A172 (cell line): ENCODE measurements at places on chromosomes 1 and 21.

GRCh38 chr1:37862330-37862729 is 2.9 kb upstream of the MTF1 start:
- DNase-seq, result no peak

GRCh38 chr1:93989601-93990000 is 80.4 kb upstream of the GCLM start:
- DNase-seq, result no peak

DNA sequence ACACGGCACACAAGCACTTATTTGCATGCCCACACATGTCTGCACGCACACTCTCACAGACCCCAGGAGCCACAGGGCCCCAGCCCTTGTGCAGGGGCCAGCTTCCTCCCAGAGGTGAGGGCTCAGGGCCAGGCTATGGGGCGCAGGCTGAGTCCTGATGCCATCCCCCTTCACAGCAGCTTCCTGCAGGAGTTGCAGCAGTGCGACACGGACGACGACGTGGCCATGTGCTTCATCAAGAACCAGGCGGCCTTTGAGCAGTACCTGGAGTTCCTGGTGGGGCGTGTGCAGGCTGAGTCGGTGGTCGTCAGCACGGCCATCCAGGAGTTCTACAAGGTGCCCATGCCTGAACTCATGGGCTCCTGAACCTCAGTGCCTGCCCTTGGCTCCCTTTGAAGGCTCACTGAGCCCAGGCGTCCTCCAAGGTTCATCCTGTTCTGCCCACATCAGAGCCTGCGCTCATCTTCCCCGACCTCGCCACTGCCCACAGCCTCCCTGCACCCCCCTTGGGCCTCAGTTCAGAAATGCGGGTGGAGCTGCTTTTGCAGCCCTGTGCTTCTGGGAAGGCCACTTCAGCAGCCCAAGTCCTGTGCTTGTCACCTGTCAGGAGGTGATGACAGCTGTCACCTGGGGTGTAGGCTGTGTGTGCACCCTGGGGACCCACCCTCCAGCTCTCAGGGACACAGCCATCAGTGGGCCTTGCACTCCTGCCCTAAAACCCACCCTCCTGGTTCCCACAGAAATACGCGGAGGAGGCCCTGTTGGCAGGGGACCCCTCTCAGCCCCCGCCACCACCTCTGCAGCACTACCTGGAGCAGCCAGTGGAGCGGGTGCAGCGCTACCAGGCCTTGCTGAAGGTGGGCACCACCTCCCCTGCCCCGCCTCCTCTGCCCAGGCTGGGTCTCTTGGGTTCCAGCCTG is 66.6 kb downstream of the TRIM11 start:
- no peak for DNase-seq

GRCh38 chr1:223227031-223227430 is 84.0 kb upstream of the TLR5 start:
- DNase-seq, result no peak

DNA sequence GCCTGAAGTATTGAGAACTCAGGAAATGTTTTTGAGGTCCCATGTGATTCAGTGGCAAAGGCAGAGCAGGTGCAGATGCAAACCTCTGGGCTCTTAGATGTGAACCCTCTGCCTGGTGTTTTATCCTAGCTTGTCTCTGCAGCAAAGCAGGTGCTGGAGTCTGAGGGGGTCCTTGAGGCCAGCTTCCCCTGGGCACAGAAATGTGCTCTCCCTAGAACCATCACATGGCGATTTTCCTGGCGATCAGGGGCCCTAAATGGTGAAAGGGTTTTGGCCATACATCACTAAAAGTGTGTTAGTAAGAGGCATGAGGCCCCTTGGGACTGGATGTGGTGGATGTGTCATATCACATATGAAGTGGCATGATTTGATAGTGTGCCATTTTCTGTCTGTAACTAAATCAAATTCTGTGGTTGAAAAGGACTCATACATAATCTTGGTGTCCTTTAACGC is 144.8 kb downstream of the ST6GALNAC3 start:
- no peak for DNase-seq

DNA sequence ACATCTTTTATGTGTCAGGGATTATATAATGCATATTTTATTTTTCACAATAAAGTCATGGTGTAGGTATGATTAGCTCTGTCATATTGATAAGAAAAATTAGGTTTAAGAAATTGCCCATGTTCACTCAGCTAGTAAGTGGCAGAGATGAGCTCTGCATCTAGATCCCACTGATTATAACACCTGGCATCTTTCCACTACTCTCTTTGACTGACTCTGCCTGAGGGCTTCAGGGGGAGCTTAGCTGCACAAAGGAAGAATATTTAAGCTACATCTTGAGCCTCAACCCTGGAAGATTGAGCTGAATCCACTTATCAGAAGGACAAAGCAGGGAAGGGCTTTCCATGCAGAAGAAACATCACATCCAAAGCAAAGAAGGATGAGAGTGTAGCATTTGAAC is 190.4 kb downstream of the MIS18A start:
- no peak for DNase-seq

DNA sequence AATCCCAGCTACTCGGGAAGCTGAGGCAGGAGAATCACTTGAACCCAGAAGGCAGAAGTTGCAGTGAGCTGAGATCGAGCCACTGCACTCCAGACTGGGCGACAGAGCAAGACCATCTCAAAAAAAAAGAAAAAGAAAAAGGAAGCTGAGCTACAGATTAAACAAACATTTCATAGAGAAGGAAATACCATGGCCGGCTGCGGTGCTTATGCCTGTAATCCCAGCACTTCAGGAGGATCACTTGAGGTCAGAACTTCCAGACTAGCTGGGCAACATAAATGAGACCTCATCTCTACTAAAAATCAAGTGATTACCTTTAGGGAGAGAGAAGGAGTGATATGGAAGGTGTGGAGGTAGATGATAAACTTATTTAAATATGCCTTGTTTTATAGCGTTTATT is 14.0 kb upstream of the CFAP126 start:
- no peak for DNase-seq

GRCh38 chr1:91827087-91827458 is 58.9 kb downstream of the TGFBR3 start:
- no peak for DNase-seq

GRCh38 chr1:93235261-93235660 is 54.7 kb downstream of the CCDC18 start:
- DNase-seq, result no peak

DNA sequence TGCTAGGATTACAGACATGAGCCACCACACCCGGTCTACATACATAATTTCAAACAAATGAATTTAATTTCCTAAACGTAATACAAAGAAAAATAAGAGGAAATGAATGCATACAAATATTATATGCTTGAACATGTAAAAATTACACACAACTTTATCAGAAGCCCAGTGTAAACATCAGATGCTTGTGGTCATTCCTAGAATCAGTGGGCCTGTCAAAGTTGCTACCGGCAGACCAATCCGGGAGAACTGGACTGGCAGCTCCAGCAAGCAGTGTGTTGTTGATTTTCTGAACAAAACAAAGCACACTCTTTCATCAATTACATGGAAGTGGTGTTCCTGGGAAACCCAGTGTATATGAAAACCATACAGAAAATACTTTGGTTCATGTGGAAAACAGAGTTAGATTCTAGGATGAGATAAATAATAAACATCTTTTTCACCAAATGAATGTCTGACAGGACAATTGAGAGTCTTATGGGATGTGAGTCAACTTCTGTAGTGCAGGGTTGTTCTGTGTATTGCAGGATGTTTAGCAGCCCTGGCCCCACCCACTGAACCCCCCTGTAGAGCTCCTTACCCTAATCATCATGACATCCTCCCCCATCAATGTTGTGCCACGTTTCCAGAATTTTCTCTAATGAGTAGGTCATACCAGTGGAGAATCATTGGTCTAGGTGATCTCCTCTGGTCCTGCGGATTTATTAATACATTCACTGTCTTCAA is 33.8 kb downstream of the MFSD2A start:
- no peak for DNase-seq

DNA sequence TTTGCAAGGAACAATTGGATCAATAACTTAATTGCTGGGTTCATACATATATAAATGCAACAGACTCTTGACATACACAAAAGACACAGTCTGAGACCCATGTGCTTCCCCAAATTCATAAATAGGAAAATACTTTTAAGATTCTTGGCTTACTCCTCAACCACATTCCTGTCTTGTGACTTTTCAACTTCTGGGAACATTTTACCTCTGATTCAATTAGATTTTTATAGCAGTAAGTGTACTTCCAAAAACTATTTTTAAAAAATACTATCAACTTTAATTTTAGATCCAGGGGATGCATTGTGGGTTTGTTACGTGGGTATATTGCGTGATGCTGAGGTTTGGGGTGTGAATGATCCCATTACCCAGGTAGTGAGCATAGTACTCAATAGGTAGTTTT is 406.7 kb downstream of the RPS6KC1 start:
- DNase-seq, result no peak

DNA sequence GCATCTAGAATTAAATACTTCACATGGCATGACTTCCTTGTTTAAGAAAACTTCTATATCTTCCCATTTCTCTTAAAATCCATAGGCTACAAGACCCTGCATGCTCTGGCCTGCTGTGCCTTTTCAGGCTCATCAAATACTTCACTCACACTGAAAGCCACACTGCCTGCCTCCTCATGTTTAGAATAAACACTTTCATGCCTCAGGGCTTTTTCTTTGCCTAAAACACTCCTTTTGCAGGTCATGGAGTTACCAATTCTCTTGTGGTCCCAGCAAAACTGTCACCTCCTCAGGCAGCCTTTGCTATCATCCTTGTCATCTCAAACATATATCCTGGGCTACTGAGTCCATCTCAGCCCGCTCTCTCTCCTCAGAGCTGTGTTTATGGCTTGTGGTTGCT is 5.5 kb downstream of the SGIP1 start:
- no peak for DNase-seq

GRCh38 chr1:244953901-244954300 is 89.6 kb upstream of the HNRNPU start:
- no peak for DNase-seq

- DNase-seq, result no peak
Observed at GRCh38 chr1:16433030-16433429, 4.2 kb downstream of the SPATA21 start.
